ELF-1 (cell line): ENCODE measurements at places on chromosomes 5 and 9.

DNA sequence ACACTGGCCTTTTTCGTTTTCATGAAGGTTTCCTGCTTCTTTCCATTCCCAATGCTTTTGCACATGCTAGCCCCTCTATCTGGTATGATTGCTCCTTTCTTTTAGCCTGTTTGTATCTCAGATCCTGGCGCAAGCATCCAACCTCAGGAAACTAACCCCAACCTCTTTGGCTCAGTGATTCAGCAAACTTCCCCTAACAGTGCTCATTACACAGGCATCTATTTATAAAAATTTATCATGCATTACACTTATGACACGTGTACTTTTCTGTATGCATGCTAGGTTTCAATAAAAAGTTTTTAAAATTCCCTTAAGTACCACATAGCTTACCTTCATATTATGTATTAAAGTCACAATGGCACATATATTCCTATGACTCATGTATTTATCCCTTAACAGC is 218.9 kb downstream of the EPB41L4A start:
- DNase-seq = no peak

DNA sequence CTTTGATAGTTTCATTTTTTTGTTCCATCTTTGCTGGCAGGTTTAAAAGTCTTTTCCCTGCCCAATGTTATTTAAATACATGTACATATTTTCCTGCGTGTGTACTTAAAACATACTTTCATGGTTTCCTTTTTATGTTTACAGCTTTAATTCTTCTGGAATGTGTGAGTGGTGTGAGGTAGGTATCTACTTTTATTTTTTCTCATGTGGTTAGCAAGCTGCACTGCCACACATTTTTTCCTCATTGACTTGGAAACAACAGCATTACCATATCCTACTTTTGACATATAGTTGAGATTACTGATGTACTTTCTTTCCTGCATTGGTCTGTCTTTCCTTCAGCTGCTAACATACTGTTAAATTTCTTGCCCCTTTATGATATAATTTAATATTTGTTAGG is 51.4 kb upstream of the COL15A1 start:
- no peak for DNase-seq

GRCh38 chr5:74212336-74212735 is 428.2 kb downstream of the ENC1 start:
- DNase-seq = peak; percentile 84

GRCh38 chr5:17794201-17794600 is 159.9 kb downstream of the TAF11L14 start:
- DNase-seq = no peak

DNA sequence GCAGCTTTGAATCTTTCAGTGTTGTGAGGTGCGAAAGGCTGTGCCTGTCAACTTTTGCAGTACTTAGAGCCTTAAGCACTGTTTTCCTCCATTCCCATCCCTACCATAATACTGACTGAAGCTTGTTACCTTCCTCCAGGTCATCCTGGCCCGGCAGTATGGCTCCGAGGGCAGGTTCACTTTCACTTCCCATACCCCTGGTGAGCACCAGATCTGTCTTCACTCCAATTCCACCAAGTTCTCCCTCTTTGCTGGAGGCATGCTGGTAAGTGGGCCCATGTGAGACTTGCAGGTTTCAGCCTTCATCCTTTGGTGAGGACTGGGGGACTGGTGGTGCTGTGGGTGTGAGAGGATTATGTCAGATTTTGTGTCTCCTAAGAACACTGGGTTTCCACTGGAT is 1.5 kb downstream of the TMED9 start:
- DNase-seq = no peak

DNA sequence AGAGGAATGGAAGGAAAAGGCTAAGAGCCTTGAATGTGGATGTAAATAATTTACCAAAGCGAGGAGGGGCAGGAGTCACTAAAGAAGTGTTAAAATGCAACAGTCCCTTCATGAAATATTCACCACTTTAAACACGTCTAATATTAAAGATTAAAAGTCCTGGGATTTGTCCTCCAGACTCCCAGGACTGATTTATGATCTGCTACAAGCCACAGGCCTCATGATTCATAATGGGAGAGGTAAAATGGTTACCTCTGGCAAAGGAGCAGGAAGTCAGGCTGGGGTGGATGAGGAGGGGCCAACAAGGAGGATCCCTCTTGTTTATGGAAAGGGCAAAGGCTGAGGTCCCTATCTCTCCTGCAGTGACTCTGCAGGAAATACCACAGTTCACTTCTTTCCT is 292.4 kb downstream of the TRIM32 start:
- DNase-seq = no peak

GRCh38 chr9:131036529-131037334 is 27.8 kb downstream of the LAMC3 start:
- DNase-seq = no peak

GRCh38 chr9:104914466-104914865 is 13.5 kb downstream of the ABCA1 start:
- DNase-seq = no peak

- no peak for DNase-seq
Measured at GRCh38 chr5:34608859-34609648, 47.1 kb upstream of the RAI14 start.
